ENCODE measurements at places on chromosomes 16 and 17.
A peak's percentile ranks its signal among the peaks of the same experiment; 100 is the strongest.

- DNase-seq, result no peak
Measured at GRCh38 chr16:81261049-81261648, 22.7 kb downstream of the BCO1 start.

DNA sequence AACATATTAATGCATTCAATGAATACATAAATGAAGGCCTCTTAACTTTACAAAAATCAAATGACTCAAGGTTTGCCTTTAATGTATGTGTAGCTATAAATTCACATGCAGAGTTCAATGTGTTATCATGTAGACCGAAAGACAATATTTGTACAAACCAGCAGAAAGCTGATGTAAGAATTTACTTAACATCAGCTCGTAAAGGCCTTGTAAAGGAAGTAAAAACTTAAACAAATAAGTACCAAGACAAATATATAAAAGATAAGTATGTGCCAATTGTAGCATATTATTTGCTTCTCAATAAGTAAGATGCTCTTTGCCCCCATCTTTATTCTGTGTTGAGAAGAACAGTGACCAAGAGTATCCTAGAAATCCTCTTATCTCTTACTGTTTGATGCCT lies 105.7 kb downstream of the SYCE1L start:
- no peak for DNase-seq

DNA sequence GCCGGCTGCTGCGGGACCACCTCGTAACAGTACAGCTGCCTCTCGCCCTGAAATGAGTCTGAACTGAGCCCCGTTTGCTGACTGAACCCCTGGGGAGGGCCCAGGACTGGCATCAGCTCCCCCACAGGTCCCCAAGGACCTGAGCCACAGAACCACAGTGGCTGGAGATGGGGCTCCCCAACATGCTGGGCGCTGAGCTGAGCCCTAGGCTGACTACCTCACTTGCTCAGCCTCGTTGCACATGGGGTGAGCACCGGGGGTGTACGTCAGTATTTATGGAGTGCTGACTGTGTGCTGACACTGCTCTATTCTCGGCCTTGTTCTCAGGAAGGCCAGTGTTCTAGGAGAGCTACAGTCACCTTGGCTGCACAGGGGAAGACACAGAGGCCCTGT lies 6.6 kb upstream of the VASN start:
- DNase-seq, result no peak

DNA sequence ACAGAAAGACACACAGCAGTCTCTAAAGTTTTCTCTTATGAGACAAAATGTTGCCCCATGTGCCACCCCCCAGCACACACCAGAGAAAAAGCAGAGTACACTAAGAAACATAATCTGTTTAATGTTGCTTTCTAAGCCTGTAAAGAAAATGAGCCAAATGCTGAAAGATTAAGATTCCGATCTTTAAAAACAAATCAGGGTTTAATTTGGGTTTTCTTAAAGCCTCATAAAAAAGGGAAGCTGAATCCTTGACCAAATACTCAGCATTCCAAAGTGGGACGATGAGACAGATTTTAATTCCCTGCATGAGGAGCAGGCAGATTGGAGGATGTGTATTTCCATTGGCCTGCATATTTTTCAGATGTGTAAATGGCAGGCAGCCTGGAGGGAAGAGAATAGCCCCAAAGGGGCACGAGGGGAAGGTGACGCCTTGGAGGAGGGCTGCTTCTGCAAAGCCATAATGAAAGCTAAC lies 118.4 kb downstream of the COPRS start:
- peak; percentile 99 for DNase-seq

GRCh38 chr16:13961099-13961811 lies 41.3 kb downstream of the ERCC4 start:
- DNase-seq, result peak; percentile 57

DNA sequence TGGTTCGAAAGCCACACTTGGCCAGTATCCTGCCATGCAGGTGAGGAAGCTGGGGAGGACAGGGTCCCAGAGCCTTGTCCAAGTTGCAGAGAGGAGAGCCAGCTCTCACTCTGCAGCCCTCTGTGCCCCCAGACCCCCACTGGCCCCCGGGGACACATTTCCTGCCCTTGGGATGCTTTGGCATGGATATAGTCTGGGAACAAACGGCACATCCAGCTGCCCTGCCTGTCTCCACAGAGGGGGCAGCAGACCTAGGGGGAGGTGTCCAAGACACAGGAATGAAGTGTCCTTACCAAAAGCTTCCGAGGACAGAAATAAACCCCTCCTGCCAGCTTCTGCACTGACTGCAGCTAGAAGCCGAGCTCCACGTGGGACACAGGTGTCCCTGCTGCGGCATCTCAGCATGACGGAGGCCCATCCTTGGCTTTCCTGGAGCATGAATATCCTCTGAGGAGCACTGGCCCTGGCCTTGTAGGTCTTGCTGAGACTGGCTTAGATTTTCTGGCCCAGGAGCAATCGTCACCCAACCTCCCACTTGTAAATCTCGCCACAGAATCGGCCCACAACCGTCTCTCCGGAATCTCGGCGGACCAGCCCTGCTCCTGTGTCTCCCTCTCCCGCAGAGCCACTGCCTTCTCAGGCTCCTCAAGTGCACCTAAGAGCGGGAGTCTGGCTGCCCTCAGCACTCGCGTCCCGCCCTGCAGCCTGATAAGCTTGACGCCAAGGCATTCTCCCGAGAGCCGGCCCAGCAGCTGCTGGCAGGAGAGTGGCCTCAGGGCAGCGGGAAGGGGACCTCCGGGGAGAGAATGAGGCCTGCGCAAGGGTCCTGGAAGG lies 1.1 kb upstream of the CAPN15 start:
- DNase-seq, result peak; percentile 14

- no peak for DNase-seq
Measured at GRCh38 chr17:68801335-68802247, 153.6 kb downstream of the ABCA8 start.

- no peak for DNase-seq
Measured at GRCh38 chr16:19348578-19349315, 63.2 kb downstream of the CLEC19A start.

DNA sequence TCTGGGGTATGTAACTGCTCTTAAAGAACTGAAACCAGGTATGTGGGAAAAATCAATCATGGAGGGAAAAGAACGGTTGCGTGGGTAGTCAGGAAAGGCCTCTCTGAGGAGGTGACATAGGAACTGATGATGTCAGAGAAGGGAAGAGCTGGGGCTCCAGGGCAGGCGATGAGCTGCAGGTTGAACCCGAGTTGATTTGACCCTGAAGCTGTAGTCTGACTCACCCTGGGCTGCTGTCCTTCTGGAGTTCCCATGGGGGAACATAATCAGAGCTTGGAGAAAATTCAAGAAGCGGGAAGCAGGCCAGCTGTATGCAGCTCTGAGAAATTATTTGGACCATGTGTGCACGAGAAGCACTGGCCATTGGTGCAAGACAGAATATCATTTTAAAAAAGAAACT lies 16.7 kb downstream of the SLC6A2 start:
- peak; percentile 49 for DNase-seq

Data from fibroblast of skin of right quadriceps (primary cell).